ENCODE measurements at places on chromosomes 4 and X. TPM values are rescaled to one million over a fixed set of nuclear protein-coding genes. Genes with fewer than 3 reads are reported as not detected.

PNMA5 gene
- total RNA-seq, result not detected

PRDM8 gene
- 29.3 TPM for total RNA-seq

ARMCX4 gene
- 2.2 TPM for total RNA-seq

PPBP gene
- total RNA-seq, result not detected

LRCH2 gene
- 13.1 TPM for total RNA-seq

Data from placental pericyte (primary cell).